ENCODE measurements at places on chromosomes 5 and 9.

GRCh38 chr5:32163785-32164184 is 10.3 kb downstream of the GOLPH3 start:
- DNase-seq, result no peak

DNA sequence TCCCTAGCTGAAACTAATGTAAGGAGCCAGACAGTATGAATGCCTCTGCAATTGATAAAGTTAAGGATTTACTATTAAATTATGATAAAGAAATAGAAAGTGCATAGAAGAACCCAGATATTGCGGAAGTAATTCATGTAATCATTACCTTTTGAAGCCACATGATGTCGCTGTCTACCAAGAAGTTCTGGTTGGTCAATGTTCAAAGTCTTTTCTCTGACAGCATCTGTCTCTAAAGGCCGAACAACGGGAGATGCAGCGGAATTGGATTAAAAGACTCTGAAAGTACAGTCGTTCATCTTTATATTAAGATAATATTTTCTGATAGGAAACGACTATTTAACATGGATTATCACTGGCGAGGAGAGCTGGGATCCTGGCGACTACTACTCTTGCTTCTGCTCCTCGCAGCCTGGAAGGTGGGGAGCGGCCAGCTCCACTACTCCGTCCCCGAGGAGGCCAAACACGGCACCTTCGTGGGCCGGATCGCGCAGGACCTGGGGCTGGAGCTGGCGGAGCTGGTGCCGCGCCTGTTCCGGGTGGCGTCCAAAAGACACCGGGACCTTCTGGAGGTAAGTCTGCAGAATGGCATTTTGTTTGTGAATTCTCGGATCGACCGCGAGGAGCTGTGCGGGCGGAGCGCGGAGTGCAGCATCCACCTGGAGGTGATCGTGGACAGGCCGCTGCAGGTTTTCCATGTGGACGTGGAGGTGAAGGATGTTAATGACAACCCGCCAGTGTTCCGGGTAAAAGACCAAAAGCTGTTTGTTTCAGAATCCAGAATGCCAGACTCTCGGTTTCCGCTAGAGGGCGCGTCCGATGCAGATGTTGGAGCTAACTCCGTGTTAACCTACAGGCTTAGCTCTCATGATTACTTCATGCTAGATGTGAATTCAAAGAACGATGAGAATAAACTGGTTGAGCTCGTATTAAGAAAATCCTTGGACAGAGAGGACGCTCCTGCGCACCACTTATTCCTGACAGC is at the start of gene PCDHA8:
PCDHA8 (plus strand) TSS at position 210 of the 985 bp plus-strand sequence; CDS start at position 345, 135 bp downstream.
- DNase-seq, result no peak

GRCh38 chr5:95163079-95163478 is 121.8 kb downstream of the MCTP1 start:
- no peak for DNase-seq

- DNase-seq, result no peak
Observed at GRCh38 chr9:69122082-69122548, 52.0 kb upstream of the TJP2 start.

- DNase-seq, result no peak
Observed at GRCh38 chr9:77820293-77820954, 172.3 kb upstream of the GNA14 start.

- DNase-seq, result peak; percentile 14
Observed at GRCh38 chr9:5764130-5764868, 68.6 kb downstream of the ERMP1 start.

DNA sequence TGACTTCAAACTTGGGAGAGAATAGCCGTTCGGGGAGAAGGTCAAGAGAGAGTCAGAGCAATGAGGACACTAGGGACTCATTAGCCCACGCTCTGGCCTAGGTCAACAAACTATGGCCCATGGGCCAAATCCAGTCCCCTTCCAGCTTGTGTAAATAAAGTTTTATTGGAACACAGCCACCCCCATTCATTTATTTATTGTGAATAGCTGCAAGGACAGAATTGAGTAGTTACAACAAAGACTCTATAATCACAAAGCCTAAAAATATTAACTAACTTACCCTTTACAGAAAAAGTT is 33.1 kb upstream of the TRIM32 start:
- no peak for DNase-seq
